Mammary microvascular endothelial cell (primary cell): ENCODE measurements at places on chromosomes 12 and 14. TPM values are rescaled to one million over a fixed set of nuclear protein-coding genes. Genes with fewer than 3 reads are reported as not detected.

Gene COX8C
- total RNA-seq: not detected in 2 replicates

Gene KCNC2
- total RNA-seq: not detected in 2 replicates

Gene RFX4
- total RNA-seq: not detected in 2 replicates

Gene SOX5
- 0.10 TPM in 1 of 2 replicates, not detected in the other for total RNA-seq
